Suprapubic skin (tissue), 4 donors: ENCODE measurements at places on chromosomes 11 and 22.

DNA sequence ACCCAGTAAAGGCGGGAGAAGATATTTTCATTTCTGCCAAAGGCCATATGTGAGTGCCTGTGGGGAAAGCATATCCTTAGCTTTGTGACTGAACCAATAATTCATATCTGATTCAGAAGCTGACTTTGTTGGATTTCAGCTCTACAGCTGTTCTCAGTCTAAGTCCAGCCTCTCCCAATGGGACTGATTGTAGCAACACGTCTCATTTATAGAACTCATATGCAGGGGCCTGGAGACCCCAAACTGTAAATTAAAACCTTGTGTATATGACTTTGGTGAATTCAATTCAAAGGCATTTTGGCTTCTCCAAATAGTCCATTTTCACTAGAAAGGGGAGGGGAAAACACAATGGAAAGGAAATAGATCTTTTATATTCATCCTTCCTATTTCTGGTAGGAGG, 250.4 kb upstream of the SORL1-AS1 start:
- no peak overlapping the region for H3K27ac ChIP-seq
- no peak for DNase-seq
- no peak overlapping the region for H3K4me3 ChIP-seq
- H3K4me1 ChIP-seq: no peaks in the 10 kb centered on the region

- H3K27me3 ChIP-seq: no peaks in the 10 kb centered on the region
- no peaks in the 10 kb centered on the region for H3K36me3 ChIP-seq
- H3K4me3 ChIP-seq: no peak overlapping the region
These were observed 28.0 kb upstream of the GNB1L start for GRCh38 chr22:19882446-19883381.

GRCh38 chr22:38075105-38075825, 8.7 kb downstream of the SLC16A8 start:
- no peak for DNase-seq
- no peak overlapping the region for H3K27ac ChIP-seq
- H3K4me3 ChIP-seq: no peak overlapping the region
- no peaks in the 10 kb centered on the region for H3K4me1 ChIP-seq

DNA sequence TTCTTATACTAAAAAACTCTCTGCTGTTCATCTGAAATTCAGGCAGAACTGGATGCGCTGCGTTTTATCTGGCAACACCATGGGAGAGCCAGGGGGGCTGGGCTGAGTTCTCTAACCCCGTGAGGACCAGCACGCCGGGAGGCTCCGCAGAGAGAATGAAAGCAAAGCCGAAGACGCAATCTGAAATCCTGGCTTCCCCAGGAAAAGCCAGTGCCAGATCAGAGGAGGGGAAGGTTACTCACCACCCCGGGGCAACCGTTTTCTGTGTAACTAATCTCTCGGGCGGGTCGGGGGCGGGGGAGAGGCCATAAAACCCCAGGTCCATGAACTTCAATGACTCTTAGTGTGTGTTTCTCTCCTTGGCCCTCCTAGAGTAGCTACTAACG, 99.4 kb downstream of the SHANK2 start:
- peak; percentile 21 for DNase-seq
- no peak overlapping the region for H3K4me3 ChIP-seq
- H3K4me1 ChIP-seq: peaks cover 6% of the 10 kb centered on the region
- peaks cover 38% of the 10 kb centered on the region for H3K27me3 ChIP-seq

DNA sequence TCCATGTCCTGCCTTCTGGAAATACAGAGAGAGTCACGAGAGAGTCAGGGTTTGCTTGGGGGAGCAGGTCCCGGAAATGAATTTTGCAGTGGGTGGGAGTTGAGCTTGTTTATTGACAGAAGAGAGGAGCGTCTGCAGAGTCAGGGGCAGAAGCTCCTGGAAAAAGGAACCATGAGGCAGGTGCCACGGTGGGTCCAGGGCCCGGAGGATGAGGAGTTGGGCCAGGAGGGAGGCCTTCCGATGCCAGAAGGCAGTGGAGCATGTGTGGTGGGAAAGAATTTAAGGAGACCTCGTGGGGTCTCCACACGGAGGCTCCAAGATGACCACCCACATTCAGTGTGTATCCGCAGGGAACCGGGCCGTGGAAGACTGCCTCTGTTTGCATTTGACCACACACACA, 461.2 kb downstream of the BRD1 start:
- H3K27me3 ChIP-seq: peaks cover 53% of the 10 kb centered on the region
- H3K4me3 ChIP-seq: no peak overlapping the region
- no peaks in the 10 kb centered on the region for H3K4me1 ChIP-seq
- no peaks in the 10 kb centered on the region for H3K36me3 ChIP-seq

- no peaks in the 10 kb centered on the region for H3K27me3 ChIP-seq
- DNase-seq: no peak
- peaks cover 5% of the 10 kb centered on the region for H3K36me3 ChIP-seq
- H3K4me3 ChIP-seq: no peak overlapping the region
- no peak overlapping the region for H3K27ac ChIP-seq
- peaks cover 19% of the 10 kb centered on the region for H3K4me1 ChIP-seq
These were observed 29.3 kb upstream of the PPP2R1B start for GRCh38 chr11:111795334-111795985.

GRCh38 chr11:44943118-44943517, 7.6 kb downstream of the TP53I11 start:
- DNase-seq: no peak
- H3K27me3 ChIP-seq: no peaks in the 10 kb centered on the region
- H3K36me3 ChIP-seq: no peaks in the 10 kb centered on the region
- H3K4me3 ChIP-seq: no peak overlapping the region

GRCh38 chr11:36736103-36736502, 138.1 kb upstream of the RAG2 start:
- no peak overlapping the region for H3K27ac ChIP-seq
- H3K27me3 ChIP-seq: peaks cover 6% of the 10 kb centered on the region
- no peak overlapping the region for H3K4me3 ChIP-seq

GRCh38 chr11:9047964-9048523, 43.4 kb downstream of the SCUBE2 start:
- no peaks in the 10 kb centered on the region for H3K27me3 ChIP-seq
- no peak overlapping the region for H3K27ac ChIP-seq
- DNase-seq: no peak
